Type B pancreatic cell (in vitro differentiated cells): ENCODE measurements at places on chromosomes 16 and 17.

DNA sequence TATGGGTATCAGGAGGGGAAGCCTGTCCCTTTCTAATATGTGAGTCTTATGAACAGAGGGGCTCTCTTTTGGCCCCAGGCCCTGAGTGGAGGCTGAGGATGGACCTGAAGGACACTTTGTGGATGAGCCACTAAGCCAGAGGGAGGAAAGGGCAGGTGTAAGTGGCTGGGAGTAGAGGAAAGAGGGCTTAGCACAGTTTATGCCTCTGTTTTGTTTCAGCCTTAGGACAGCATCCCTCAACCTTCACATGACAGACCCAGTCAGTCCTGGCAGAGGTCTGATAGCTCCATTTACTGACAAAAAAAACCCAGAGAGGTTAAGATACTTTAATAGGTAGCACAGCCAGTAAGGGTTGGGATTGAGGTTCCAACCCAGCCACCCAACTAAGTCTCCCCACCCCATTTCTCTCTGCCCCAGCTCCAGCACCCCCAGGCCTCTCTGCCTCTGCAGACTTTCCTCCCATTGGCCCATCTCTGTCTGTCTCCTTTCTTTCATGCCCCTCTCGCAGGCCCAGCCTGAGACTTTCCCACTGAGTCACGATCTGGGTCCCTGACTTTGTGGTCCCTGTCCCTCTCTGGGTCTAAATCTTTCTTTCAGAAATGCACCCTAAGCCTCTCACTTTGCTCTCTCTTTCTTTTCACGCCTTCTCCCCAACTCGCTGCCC is 4.7 kb upstream of the TBX21 start:
- DNase-seq, result no peak

DNA sequence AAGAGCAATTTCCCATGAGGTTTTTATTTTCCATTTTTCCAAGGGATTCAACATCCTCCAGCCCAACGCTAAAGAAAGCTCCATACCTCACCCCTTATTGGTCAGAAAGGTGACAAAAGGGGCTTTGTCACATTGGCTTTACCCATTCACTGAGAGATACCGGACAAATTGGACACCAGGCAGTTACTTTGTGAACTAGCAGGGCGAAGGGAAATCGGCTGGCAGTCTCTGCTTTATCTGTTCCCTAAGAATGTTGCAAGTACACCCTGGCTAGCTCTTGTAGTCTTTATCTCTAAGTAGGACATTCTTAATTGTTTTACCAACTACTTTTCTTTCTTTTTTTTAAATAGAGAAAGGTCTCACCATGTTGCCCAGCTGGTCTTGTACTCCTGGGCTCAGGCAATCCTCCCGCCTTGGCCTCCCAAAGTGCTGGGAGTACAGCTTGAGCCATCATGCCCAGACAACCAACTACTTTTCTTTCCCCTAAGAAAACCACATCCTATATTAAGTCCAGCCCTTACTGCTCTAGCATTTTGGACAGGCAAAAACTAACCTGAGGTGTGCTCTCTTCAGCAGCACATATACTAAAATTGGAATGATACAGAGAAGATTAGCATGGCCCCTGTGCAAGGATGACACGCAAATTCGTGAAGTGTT is 16.8 kb downstream of the PRPSAP1 start:
- DNase-seq, result no peak

- DNase-seq, result no peak
Measured at GRCh38 chr16:56870276-56870888, 5.4 kb downstream of the SLC12A3 start.

GRCh38 chr17:82876602-82877379 is 37.0 kb upstream of the ZNF750 start:
- no peak for DNase-seq

GRCh38 chr17:17497065-17497844 is 1.1 kb upstream of the RASD1 start:
- DNase-seq, result no peak

DNA sequence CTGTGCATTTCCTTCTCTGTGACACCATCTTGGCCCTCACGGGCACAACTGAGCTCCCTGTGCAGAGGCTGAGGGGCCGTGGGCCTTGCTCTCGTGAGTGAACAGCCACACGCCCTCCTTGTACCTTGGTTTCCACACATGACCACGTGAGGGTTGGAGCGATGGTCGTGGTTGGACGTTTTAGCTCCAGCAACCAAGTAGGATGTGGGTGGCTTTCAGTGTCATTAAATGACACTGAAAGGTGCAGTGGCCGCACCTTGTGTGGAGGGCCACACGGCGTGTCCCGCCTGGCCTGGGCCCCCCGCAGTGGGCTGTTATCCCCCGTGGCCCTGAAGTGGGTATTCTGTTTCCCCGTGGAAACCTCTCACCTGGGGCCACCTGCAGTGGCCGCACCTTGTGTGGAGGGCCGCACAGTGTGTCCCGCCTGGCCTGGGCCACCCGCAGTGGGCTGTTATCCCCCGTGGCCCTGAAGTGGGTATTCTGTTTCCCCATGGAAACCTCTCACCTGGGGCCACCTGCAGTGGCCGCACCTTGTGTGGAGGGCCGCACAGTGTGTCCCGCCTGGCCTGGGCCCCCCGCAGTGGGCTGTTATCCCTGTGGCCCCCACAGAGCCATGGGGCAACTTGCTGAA is 28.2 kb downstream of the ACSF3 start:
- no peak for DNase-seq

- DNase-seq, result no peak
Measured at GRCh38 chr16:88461331-88462269, 8.5 kb downstream of the ZFPM1 start.

DNA sequence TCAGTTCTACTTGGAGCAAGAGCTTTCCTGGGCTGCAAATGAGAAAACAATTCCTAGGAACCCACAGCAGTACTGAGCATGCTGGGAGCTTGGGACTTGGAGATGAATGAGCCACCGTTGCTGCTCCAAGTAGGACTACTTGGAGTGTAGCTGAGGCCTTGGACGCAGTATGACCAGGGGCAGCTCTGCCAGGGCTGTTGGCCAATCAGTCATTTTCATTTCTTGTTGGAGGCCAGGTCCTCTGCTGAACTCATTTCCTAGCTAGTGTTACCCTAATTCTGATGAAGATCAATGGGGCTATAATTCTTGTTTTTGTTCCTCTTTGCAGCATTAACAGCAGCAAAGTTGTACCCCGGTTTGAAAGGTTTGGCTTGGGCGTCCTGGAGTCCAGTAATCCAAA is 8.0 kb upstream of the LGALS9 start:
- DNase-seq, result no peak

DNA sequence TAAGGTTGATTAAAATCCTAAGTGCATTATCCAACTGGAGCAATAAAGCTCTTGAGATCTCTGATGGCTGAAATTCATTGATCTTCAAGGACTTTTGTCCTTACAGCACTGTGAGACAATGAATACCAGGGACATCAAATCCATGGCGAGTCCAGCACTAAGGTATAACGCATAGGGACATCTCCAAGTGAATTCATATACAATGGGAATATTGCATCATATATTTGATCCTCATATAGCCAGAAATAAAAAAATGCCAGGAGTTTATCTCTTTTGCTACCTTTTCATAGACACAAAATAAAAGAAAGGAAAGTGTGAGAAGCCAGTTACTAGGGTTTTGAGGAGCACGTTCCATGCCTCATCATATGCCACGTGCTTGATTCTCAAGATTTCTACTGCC is 112.5 kb upstream of the CDH13 start:
- no peak for DNase-seq

- no peak for DNase-seq
Measured at GRCh38 chr16:58128711-58129096, 477 bp downstream of the CFAP20 start.

DNA sequence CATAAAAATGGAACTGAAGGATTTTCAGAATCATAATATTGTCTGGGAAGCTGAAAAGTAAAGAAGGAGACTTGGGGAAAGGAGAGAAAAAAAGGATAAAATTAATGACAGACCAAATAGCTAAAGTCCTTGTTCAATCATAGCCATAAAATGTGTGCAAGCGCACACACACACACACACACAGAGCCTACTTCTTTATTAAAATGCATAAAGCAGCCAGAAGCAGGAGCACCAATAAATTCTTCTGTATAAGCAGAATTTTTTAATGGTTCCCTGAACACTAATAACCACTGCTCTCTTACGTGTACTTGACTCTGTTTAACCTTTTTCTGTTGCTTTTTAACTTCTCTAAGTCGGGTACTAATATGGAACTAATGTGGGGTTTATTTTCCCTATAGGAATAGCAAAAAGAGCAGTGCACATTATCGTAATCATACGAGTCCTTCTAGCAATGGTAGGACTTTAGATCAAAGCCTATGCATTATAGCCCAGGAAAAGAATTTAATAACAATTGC is 131.0 kb upstream of the PSMD7 start:
- DNase-seq, result no peak

DNA sequence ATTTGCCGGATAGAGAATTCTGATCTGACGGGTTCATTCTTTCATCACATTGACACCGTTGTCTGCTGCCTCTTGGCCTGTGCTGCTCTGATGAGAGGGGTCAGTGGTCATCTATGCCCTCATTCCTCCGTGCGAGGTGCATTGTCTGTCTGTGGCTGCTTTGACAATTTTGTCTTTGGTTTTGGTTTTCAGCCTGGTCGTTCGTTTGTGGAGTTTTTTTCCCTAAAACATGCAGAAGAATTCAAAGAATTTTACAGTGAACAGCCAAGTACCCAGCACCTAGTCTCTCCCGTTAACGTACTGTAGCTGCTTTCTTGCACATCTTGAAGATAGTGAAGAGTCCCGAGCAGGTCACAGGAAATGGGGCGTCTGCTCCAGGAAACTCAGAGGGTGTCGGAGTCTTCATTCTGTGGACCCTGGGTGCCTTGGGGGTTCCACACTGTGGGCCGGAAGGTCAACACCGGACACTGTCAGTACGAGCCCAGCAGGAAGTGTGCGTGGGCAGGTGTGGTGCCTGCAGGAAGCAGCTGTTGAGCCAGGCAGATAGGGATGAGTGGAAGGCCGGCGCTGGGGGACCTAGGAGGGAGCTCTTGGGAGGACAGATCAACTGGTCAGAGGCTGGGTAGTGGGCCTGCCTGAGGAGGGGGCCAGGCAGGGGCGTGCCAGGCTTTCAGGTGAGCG is 28.2 kb downstream of the CRAMP1 start:
- DNase-seq, result no peak

GRCh38 chr16:89354325-89354724 is 136.0 kb downstream of the ANKRD11 start:
- DNase-seq, result no peak

DNA sequence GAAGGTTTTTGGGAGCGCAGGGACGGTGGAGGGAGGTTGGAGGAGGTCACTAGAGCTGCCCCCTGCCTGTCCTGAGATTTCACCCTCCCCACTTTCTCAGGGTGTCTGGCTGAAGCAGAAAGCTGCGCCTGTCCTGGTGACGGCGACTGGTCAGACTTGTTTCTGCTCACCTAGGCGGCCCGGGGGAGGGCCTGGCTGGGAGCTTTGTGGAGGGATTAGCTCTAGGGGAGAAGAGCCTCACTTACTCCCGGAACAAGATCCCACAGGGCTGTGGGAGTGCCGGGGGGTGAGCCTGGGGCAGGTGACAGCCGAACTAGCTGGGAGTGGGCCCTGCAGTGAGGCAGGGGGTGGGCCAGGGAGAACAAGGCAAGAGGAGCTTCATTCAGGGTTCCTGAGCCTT is 11.5 kb downstream of the NHERF1 start:
- DNase-seq, result no peak

- DNase-seq, result no peak
Measured at GRCh38 chr17:75228847-75229246, 23.4 kb downstream of the NUP85 start.

GRCh38 chr16:89690392-89690901 is 4.0 kb downstream of the CDK10 start:
- no peak for DNase-seq

DNA sequence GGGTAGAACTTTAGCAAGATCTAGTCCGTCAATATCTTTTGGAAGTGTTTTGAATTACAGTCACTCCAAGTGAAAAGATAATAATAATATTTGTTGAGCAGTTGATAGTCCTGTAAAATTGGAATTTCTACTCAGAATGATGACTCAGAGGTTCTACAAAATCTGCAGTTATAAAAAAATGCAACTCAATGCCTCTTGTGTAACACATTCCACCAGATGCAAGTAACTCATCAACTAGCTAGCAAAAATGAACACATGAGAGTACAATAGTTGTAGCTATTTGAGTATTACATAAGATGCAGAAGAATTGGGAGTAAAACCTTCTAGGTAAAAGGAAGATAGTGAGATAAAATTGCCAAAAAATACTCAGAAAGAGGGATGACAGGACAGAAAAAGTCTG is 177.2 kb downstream of the CDH8 start:
- DNase-seq, result no peak

GRCh38 chr17:47733047-47733673 is at the start of gene TBX21:
TSS of gene TBX21 (plus strand) at chr17:47733236. CDS start at chr17:47733455, 219 bp downstream.
- DNase-seq, result no peak

GRCh38 chr17:73974536-73974935 is 228.9 kb upstream of the RPL38 start:
- DNase-seq, result no peak

GRCh38 chr17:75642182-75642783 is 9.0 kb downstream of the SMIM5 start:
- DNase-seq, result no peak

DNA sequence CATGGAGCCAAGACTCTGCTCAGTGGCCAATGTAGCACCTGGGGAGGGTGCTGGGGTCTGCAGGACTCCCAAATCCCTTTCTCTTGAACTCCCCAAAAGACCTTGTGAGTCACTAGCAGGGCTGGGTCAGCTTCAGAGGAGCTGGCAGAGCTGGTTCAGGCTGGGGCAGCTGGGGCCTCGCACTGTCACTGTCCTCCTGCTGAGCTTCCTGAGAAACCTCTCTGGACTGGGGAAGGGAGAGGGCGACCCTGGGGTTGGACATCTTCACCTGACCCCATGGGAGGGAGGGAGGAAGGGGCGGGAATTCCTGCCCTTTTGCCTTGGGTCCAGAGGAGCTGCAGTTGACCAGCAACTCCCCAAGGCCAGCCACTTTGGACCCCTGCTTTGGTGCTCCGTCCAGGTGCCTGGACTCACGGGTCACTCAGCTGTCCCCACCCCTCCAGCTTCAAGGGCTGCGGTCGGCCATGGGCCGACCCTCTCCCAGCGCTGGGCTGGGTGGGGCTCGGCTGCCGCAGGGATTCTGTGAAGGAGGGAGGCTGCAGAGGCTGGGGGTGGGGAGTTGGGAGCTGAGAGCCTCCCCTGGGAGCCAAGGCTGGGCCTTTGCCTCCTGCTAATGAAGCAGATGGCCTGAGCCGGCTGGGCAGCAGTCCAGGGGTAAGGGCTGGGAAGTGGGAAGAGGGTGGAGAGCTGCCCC is 9.2 kb downstream of the FMNL1 start:
- no peak for DNase-seq

- DNase-seq, result no peak
Measured at GRCh38 chr16:75198135-75198600, 8.8 kb downstream of the CTRB2 start.

GRCh38 chr16:14302031-14302398 is 230.9 kb downstream of the MRTFB start:
- DNase-seq, result no peak

DNA sequence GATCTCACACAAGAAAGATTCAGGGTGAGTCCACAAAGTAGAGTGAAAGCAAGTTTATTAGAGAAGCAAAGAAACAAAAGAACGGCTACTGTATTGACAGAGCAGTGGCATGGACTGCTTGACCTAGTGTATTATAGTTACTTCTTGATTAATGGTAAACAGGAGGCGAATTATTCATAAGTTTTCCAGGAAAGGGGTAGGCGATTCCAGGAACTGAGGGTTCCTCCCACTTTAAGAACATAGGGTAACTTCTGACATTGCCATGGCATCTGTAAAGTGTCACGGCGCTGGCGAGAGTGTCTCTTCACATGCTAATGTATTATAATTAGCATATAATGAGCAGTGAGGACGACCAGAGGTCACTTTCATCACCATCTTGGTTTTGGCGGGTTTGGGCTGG is 93.2 kb downstream of the CACNG3 start:
- DNase-seq, result no peak
